ENCODE measurements at places on chromosomes 3 and 15. TPM values are rescaled to one million over a fixed set of nuclear protein-coding genes. Genes with fewer than 3 reads are reported as not detected.

HEXA gene
- 56.0 TPM for total RNA-seq

CAMK2N2 gene
- total RNA-seq = not detected

ERICH6 gene
- total RNA-seq = not detected

SCG3 gene
- 1.8 TPM for total RNA-seq

CERS3 gene
- total RNA-seq = not detected

MAGEL2 gene
- total RNA-seq = under 0.01 TPM

GRK7 gene
- not detected for total RNA-seq

ATP10A gene
- total RNA-seq = 7.7 TPM

LRRC49 gene
- total RNA-seq = 20.2 TPM

CNTN6 gene
- total RNA-seq = 0.71 TPM

RTP4 gene
- total RNA-seq = 10.2 TPM

- DNase-seq = no peak
These were observed 53.8 kb upstream of the COL6A6 start for GRCh38 chr3:130463221-130463620.

- DNase-seq = no peak
These were observed 1.9 kb downstream of the CNBP start for GRCh38 chr3:129181819-129182218.

DNA sequence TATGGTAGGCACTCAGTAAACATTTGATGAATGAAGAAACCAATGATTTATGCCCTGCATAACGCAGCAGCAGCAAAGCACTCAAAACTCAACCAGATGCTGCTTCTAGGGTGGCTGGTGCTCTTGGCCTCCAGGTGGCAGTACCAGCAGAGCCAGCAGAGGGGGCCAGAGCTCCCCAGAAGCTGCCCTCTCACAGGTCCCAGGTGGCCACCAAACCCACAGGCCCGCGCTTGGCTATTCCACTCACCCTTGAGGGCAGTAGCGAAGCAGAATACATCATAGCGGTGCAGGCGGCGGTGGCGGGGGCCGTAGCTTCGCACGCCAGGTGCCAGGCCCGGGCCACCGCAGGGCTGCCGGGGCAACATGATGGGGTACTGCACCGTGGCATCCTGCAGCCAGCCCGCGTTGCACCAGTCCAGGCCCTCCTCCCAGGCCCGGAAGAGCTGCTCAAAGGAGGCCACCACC lies 16.6 kb downstream of the HAPLN3 start:
- no peak for DNase-seq

- DNase-seq = peak; percentile 97
These were observed 16.3 kb downstream of the BMF start for GRCh38 chr15:40092256-40092978.

- no peak for DNase-seq
These were observed 613.3 kb upstream of the GOLIM4 start for GRCh38 chr3:168709073-168709472.

GRCh38 chr3:108833611-108834010 lies 11.0 kb downstream of the TRAT1 start:
- no peak for DNase-seq

DNA sequence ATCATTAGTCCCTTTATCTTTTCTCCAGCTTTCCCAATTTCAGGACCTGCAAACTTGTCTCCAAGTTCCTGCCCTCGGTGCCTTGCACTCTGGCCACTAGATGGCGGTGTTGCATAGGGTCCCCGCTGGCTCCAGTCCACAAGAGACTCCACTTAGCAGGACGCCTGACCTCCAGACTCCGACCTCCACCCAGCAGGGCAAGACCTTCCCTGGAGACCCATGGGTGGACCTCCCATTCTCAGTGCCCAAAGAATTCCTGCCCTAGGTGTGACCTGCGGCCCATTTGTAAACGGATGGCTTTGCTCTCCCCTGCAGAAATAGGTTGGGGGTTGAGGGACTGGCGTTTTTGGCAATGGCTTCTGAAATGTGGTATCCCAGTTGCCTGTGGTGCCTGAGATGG lies 82.6 kb downstream of the LSM3 start:
- peak; percentile 91 for DNase-seq

DNA sequence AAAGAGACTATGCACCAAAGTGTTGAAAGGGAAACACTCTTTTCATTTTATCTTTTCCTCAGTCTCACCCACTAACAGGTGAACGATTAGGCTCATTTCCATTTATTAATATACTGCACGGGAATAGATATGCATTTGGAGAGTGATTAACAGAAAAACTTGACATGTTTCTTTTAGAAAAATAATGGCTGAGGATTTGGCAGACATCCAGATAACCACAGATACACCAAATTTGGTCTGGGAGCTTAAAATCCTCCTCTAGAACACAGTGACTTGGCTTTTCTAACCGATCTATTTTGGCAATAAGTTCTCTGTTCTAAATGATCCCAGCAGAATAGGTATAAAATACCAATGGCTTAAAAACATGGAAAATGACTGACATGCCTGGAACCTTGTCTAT lies 459.3 kb upstream of the SGO1 start:
- DNase-seq = no peak

GRCh38 chr15:63879211-63879610 lies 45.5 kb upstream of the HERC1 start:
- no peak for DNase-seq

GRCh38 chr3:10280571-10280970 lies 12.2 kb downstream of the GHRL start:
- peak; percentile 48 for DNase-seq

GRCh38 chr3:170711786-170712185 lies 125.9 kb upstream of the SLC7A14 start:
- DNase-seq = no peak

GRCh38 chr15:87826119-87826747 lies 430.3 kb downstream of the NTRK3 start:
- DNase-seq = no peak

GRCh38 chr3:157098121-157098822 lies 61.7 kb downstream of the CCNL1 start:
- DNase-seq = no peak

DNA sequence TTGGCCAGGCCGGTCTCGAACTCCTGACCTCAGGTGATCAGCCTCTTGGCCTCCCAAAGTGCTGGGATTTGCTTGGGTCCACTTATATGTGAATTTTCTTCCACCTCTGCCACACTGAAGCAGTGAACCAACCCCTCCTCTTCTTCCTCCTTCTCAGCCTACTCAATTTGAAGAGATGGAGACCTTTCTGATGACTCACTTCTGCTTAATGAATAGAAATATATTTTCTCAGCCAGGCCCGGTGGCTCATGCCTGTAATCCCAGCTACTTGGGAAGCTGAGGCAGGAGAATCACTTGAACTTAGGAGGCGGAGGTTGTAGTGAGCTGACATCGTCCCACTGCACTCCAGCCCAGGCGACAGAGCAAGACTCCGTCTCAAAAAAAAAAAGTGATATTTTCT lies 46.8 kb upstream of the GATM start:
- no peak for DNase-seq

DNA sequence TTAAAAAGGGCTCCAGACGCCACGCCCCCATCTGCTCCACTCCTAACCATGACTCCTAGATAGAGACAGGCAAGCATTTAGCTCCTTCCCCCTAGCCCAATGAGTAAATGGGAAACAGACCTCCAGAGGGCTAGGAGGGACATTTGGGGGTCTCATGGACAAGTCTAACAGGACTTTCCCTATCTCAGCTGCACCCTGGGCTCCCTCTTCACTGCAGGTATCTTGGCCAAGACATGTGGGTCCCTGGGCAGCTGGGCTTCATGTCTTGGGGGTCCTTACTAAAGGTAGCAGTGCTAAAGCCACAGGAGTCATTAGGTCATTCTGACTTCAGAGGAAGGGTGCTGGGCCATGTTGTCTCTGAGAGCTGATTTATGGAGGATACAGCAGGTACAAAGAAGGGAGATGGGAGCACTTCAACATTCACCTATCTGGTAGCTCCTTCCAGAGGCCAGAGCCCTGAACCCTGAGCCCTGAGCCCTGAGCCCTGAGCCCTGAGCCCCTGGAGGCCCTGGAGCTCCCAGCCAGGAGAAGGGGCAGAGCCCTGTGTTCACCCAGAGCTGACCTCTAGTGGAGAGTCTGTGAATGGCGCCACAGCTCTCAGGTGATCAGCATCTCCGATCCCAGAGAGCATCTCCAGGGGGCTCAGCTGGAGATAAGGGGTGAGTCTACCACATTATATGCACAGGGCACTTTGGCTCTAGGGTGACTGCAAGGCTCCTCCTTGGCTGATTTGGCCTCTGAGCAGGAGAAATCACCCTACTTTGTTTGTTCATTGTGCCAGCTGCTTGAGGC lies 40.1 kb upstream of the EPHB1 start:
- DNase-seq = no peak

DNA sequence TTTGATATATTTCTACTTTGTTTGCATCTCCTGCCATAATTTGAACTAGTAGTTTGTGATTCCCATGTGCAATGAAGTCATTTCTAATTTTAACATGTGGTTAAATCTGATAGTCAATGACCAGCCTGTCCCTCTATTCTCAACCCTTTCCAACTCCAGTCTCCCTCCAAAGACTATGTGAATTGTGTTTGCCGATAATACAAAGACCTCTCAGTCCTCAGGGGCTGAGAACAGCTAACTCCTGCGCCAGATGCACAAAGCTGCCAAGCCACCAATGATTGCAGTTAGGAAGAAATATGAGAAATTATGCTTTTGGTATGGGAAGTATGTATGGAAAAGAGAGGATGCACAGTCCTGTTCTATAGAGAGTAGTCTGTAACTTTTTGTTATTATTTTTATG lies 54.0 kb downstream of the KCNH8 start:
- no peak for DNase-seq

- DNase-seq = peak; percentile 69
These were observed 173.6 kb downstream of the PPM1L start for GRCh38 chr3:160929595-160929994.

- DNase-seq = no peak
These were observed 683.0 kb downstream of the TBL1XR1 start for GRCh38 chr3:176514297-176514696.

- no peak for DNase-seq
These were observed 22.3 kb upstream of the SFMBT1 start for GRCh38 chr3:53068176-53068575.

GRCh38 chr15:64037966-64038365 lies 8.3 kb downstream of the DAPK2 start:
- DNase-seq = no peak

- no peak for DNase-seq
These were observed 251.3 kb downstream of the CTNNB1 start for GRCh38 chr3:41450416-41451231.

DNA sequence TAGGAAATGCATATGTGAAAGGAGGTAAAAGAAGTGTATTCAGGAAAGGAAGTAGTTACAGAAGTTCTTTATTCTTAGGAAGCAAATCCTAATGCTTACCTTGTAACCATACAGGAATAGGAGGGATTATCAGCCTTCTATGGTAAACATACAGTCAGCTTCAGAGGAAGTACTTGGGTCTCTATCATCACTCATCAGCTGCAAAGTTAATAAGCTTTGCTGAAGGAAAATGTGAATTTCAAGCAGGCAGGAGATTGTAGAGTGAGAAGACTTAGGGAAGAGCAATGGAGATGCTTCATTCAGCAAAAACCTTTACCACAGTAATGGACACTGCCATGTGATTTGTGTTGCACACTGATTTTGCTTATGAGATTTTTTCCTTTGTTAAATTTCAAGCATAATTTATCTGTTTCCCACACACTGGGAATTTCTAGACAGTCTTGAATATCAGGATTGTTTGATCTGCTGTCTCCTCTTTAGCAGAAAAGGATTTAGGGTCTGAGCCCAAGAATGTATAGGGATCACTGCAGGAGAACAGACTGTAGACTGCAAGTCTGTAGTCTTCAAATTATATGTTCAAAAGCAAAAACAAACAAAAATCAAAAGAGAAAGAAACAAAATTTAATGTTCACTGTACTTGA lies 150.8 kb downstream of the ZNF609 start:
- DNase-seq = no peak

- no peak for DNase-seq
These were observed 44.4 kb downstream of the ADAM10 start for GRCh38 chr15:58705105-58705504.

GRCh38 chr3:32706348-32707025 lies 21.5 kb downstream of the CNOT10 start:
- DNase-seq = no peak

- DNase-seq = peak; percentile 69
These were observed 86.1 kb upstream of the PSMD6 start for GRCh38 chr3:64109438-64109837.

DNA sequence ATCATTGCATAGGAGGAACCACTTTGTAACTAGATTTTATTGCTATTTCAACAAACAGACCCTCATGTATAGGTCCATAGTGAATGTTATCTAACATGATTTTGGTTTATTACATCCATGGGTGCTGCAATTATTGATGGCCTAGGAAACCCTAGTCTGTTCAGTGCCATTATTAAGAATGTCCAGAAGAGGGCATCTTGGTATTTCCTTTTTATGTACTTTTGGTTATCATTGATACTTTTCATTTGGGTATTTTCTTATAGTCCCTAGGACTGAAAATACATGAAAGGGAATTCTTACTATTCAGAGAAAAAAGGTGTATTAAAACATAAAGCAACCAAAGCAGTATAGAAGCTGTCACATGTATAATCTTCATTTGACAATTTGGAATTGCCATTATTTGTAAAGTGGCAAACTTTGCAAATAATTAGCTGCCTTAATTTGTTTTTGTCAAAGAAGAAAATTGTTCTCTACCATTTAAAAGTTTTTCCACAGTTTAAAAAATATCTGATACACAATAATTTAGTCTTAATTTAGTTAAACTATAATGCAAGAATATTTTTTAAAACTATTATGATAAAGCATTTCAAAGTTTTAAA lies 48.7 kb downstream of the CNOT10 start:
- DNase-seq = no peak

DNA sequence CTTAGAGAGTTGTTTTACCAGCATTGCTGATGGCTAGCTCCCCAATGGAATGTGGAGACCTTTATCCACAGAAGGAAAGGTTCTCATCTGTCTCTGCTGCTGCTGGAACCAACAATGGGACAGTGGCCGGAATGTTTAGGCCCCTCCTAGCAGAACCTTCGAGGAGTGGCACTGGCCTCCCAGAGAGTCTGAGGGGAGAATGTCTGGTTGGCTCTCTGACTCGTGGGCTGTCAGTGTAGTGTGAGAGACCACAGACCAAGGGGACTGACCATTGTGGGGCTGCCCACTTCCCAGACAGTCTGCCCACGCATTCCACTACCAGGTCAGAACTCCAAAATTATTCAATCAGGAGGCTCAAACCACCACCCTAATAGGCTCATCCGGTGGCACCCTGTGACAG lies 5.1 kb downstream of the RASL12 start:
- DNase-seq = no peak

- no peak for DNase-seq
These were observed 128.3 kb upstream of the BHLHE40 start for GRCh38 chr3:4850928-4851265.

- DNase-seq = no peak
These were observed 26.2 kb downstream of the ATP13A3 start for GRCh38 chr3:194460566-194460965.

- no peak for DNase-seq
These were observed 1.8 kb upstream of the CCR1 start for GRCh38 chr3:46209746-46210470.

DNA sequence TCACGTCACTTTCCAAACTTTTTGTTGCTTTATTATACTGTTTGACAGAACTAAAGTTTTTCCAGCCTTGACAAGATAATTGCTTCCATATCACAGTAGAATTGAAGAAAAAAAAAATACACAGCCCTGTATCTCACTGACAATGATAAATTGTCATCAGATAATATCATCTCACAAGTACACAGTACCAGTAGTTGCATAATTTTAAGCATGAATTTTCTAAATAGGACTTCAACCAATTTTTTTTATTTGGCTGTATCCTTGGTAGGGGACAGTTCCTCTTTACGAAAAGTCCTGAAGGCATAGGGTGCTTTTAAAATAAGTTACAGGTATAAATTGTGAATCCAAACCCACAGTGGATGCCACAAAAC lies 230.7 kb downstream of the ATP8B4 start:
- no peak for DNase-seq
